ENCODE measurements at places on chromosomes 3 and 15.

GRCh38 chr15:62428851-62429598 lies 263.9 kb upstream of the C2CD4B start:
- DNase-seq, result no peak

DNA sequence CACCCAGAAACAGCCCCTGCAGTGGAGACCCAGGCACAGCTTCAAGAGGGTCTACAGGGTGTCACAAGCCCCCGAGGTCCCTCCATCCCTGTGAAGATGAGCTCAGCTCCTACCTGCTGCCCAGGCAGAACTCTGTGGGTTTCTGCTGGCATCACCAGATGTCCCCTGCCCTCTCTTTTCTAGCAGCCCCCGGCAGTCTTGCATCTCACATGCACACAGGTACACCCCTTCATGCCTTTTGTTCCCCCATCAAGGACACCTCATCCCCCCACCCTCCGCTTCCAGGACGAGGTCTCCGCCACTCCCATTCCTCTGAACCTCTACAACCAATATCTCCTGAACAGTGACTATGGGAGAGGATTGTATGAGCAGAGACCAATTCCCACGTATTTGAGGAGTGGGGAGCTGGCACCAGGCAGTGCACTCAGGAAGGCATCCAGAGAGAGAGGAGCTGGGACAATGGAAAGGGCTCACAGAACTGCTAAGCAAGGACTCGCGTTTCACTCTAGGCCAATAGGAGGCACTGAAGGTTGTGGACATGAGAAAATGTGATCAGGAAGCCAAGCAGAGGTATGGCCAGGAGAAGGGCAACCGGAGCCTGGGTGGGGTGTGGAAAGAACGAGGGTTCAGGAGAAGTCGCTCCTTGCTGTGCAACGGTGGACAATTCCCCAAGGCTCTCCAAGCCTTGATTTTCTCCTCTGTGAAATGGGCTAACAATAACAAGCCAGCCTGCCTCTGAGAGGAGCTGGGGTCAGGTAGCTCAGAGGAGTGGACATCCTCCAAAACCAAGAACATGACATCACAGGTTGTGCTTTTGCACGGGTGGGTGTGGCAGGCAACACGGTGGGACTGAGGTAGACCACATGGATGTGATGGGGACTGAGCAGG lies 115.2 kb downstream of the CHSY1 start:
- no peak for DNase-seq

DNA sequence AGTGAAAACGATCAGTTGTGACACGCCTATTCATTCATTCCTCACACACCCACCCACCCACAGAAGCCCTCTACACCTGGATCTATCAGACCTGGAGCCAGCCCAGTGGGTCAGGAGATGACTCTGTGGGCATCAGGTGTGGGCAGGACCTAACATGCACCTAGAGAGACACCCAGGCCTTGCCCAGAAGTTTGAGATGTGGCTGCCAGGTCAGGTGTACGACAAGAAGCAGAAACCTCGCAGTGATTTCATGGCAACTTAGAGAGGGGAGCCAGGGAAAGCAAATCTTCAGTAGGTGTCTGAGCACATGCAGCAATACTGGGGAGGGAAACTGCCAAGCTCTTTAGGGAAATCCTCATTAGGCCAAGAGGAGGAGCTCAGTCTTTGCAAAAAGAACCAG lies 264.7 kb upstream of the ROPN1 start:
- no peak for DNase-seq

DNA sequence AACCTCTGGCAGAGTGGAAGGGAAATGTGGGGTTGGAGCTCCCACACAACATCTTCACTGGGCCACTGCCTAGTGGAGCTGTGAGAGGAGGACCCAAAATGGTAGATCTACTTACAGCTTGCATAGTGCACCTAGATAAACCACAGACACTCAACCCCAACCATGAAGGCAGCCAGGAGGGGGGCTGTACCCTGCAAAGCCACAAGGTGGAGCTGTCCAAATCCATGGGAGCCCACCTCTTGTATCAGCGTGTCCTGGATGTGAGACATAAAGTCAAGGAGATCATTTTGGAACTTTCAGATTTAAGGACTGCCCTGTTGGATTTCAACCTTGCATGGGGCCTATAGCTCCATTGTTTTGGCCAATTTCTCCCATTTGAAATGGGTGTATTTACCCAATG lies 20.9 kb downstream of the TP63 start:
- DNase-seq, result no peak

- DNase-seq, result peak; percentile 97
Observed at GRCh38 chr3:74080056-74080461, 455.3 kb upstream of the PDZRN3 start.

GRCh38 chr15:78092261-78093041 lies at the start of gene SH2D7:
Gene SH2D7 (plus strand): TSS chr15:78092561. CDS start chr15:78092585, 24 bp downstream.
- no peak for DNase-seq

All from lung (tissue), 17 donors.